Activated gamma-delta T cell (primary cell): ENCODE measurements at places on chromosomes 5 and 9.

DNA sequence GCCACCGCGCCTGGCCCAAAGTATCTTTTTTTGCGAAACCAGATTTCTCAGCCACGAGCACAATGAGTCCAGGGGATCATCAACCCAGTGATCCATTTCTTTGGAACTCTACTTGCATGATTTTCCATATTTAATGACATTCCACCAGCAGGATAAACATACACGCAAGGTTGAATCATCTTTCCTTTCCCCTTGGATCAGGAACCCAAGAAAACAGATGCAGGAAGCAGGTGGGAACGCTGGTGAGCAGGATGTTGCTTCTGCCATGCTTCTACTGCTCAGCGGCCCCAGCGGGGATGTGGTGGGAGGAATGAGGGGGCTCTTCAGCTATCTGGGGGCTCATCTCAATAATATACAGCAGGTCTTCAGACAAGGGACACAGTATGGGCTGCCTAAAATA, 118.2 kb downstream of the SEC61B start:
- DNase-seq: no peak

GRCh38 chr9:124555043-124555442, 47.8 kb upstream of the NR5A1 start:
- DNase-seq: no peak

- DNase-seq: no peak
These were observed 27.6 kb upstream of the SMIM23 start for GRCh38 chr5:171757853-171758535.

GRCh38 chr9:78866207-78867132, 569.5 kb downstream of the PSAT1 start:
- DNase-seq: no peak

DNA sequence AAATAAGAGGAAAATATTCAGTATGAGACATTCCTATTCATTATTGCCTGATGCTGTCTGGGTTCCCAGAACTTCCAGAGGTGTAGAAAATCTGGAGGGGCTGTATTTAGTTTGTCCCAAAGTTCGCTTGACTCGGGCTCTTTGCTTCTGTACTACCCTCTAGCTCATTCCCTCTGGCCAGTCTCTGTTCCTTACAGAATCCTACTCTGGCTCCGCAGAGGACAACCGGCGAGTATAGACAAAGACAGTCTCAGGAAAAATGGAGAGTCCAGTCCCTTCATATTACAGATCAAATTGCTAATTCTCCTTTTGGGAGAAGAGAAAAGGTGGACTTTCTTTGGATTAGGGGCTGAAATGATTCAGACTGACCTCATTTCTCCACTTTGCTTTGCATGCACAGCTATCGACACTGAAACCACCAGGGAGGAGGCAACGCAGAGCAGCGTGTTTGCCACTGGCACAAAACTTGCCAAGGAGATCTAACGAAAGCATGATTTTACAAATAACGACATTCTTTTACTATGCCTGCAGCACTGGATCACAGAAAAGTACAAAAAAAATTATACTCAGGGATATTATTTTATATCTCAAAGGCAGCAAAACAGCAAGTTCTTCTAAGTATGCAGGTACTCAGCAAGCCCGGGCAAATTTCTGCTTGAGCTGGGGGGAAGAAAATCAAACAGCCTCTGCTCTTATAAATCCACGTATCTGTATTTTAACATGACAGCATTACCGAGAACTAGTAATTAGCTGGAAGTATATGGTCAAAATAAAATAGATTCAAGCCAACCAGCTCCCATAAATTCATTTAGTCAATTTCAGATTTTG, 279.7 kb downstream of the NPR3 start:
- no peak for DNase-seq

DNA sequence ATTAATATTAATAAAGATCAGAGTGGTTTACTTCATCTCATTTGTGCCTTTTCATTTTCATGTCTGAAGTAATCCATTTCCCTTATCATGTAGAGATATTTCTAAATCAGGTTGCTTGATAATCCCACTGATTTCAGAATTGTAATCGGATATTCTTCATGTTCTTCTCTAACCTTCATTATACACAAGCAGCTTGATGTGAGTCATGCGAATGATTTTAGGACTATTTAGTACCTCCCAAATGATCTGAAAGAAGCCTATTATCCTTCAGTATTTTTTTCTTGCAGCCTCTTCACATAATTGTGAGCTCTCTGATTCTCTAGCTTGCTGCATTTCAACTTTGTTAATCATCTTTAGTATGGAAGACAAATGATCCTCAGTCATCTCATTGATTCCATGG, 182.0 kb downstream of the GIN1 start:
- DNase-seq: no peak

- no peak for DNase-seq
These were observed 23.1 kb upstream of the SMAD5 start for GRCh38 chr5:136109453-136110135.

DNA sequence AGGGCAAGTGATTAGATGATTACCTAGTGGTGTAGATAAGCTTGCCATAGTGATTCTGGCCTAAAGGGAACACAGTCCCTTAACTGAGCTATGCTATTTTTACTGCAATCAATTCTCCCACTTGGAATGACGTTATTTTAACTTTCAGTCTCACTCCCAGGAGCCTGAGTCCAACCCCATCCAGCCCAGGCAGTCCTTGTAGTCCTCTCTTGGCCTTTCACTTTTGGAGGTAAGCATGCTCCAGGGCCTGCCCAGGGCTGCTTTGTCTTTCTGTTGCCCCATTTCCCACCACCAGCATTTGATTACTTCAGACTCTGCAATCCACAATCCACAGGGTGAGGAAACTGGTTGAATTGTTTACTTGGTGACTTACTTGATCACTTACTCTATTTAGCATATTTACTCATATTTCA, 233.0 kb downstream of the CD180 start:
- DNase-seq: no peak
